Epithelial cell of alveolus of lung (primary cell): ENCODE measurements at places on chromosomes 3 and 15. TPM values are rescaled to one million over a fixed set of nuclear protein-coding genes. Genes with fewer than 3 reads are reported as not detected.

HOMER2 gene
- 0.56 and 1.8 TPM in 2 replicates for total RNA-seq

SLC24A1 gene
- 4.3 and 13.0 TPM in 2 replicates for total RNA-seq

ATP13A5 gene
- total RNA-seq: not detected in 2 replicates

SERPINI2 gene
- not detected in 2 replicates for total RNA-seq

LMCD1 gene
- total RNA-seq: 24.7 and 274 TPM in 2 replicates
